ENCODE measurements at places on chromosomes 12 and 14.
A peak's percentile ranks its signal among the peaks of the same experiment; 100 is the strongest.

DNA sequence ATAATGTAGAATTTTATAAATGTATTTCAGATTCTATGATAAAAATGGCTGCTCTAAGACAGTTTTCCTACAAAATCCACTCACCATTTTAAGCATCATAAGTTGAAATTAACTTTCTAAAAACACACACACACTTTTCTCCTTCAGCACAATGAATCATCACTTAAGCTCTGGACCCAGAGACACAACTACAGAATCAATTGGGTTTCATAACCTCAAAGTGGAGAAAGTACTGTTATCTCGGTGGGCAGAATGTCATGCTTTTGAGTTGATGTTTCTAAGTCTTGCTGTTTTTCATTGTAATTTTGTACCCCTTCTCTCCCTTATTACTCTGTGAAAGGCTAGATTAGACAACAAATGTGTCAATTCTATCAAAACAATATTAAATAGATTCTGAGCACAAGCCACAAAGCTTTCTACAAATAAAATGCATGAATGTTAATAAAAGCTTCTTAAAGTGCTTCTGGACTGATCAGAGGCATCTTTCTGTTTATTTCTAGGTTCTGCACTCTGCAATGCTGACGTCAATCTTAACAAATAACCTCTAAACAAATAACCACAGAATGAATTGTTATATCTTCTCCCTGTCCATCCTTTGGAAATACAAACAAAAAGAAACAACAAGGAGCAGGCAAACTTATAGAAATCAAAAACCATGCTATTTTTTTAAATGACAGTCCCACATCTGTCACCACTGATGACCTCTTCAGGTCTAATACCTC lies 8.2 kb downstream of the IPO8 start:
- DNase-seq: no peak

DNA sequence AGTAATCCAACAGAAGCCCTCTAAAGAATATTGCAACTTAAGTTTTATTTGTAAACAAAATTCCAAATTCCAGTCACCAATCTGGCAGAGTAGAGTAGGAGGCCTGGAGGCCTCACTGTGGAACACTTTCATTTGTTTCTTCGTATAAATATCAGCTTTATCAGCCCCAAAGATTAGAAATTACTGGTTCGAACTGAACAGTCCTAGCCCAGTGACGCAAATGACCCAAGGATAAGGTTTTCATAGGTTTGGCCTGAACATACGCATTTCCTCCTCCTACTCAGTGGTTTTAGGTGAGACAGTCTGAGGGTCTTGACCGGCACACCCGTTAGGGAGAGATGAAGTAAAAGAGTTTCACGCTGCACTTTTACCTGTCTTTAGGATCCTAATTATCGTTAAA lies 1.7 kb downstream of the CDC42BPB start:
- DNase-seq: no peak

GRCh38 chr12:104546575-104546974 lies 89.8 kb downstream of the CHST11 start:
- DNase-seq: no peak

GRCh38 chr12:3600951-3601350 lies 109.9 kb downstream of the PRMT8 start:
- DNase-seq: no peak

DNA sequence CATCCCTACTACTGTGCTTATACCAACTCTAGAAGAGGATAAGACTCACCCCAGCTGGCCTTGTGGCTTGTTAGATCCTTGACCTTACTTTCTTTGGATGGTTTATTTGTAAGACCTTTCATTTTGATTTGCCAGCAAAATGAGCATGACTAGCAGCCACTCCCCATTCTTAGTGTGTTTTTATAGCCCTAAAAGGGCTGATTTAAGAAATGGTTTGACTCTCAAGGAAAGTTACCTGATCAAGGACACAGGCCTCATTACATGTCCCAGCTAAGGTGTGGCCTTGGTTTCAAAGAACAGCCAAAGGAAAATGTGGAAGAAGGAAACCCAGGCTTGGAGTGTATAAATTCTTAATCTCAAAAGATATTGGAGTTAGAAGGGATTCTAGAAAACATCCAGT lies 41.4 kb downstream of the SLC17A8 start:
- DNase-seq: no peak

- no peak for DNase-seq
Measured at GRCh38 chr12:104958805-104959334, 780 bp upstream of the SLC41A2 start.

GRCh38 chr12:57934819-57935218 lies 6.5 kb upstream of the ATP23 start:
- DNase-seq: no peak

- no peak for DNase-seq
Measured at GRCh38 chr12:42332301-42333285, 6.6 kb downstream of the PPHLN1 start.

- no peak for DNase-seq
Measured at GRCh38 chr12:39935275-39935674, 170.6 kb downstream of the SLC2A13 start.

DNA sequence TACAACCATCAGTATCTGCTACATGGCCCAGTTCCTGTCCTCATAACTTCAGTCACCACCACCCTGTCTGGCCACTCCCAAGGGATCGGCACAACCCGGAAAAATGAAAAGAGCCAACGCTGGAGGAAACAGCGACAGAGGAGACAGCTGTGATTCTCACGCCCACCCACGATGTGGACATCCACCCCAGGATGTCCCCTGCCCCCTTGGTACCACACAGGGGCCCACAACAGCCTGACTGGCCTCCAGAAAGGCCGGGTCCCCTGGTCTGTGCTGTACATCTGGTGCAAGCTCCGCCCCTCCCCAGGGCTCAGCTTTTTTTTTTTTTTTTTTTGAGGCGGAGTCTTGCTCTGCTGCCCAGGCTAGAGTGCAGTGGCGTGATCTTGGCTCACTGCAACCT lies 12.5 kb downstream of the RPS6KL1 start:
- DNase-seq: no peak

DNA sequence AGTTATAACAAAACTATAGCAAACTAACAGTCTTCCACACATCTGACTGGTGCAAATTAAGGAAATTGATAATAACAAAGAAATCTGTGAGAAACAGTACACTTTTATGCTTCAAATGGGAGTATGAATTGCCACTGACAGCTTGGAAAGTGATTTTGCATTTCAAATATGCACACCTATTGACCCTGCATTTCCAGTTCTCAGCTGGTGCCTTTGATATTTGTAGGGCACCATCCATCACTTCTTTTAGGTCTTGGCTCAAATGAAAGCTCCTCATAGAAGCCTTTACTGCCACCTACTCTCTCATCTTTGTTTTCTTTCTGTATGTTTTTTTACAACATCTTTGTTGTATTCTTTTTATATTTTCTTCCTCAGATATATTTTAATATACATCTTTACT lies 125.1 kb downstream of the ST8SIA1 start:
- DNase-seq: no peak

- no peak for DNase-seq
Measured at GRCh38 chr14:66782853-66783252, 274.9 kb downstream of the GPHN start.

GRCh38 chr12:50218386-50218785 lies 51.2 kb upstream of the CERS5 start:
- DNase-seq: no peak

GRCh38 chr12:49967042-49967776 lies 5.5 kb downstream of the AQP5 start:
- DNase-seq: peak; percentile 99

Measured in ecto neural progenitor cell (in vitro differentiated cells).